DMS79 (cell line): ENCODE measurements at places on chromosomes 13 and 19.

DNA sequence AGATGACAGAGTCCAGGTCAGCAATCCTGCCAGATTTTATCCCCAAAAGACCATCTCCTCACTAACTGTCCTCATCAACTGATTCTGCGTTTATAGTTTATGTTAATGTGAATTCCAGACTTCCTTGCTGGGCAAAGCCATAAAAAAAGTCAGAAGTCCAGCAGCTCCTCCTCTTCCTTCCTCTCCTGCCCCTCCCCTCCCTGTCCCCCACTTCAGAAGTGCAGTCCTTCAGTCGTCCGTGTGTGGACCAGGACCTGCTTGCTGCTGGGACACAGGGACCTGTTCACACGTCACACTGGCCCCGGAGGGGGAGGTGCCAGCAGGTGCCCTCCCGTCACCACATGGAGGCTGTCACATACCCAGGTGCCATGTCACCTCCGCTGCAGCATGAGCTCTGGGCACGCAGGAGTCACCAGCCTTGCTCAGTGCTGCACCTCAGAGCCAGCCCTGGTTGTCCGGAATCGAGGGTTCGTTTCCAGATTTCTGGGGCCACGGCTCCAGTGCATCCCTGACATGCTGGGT, 4.0 kb upstream of the MCF2L start:
- no peak for DNase-seq

- peak; percentile 2 for DNase-seq
Observed at GRCh38 chr13:41111454-41111853, 21.1 kb downstream of the KBTBD6 start.

- no peak for DNase-seq
Observed at GRCh38 chr13:90105849-90106496, 1241.5 kb upstream of the MIR17HG start.

DNA sequence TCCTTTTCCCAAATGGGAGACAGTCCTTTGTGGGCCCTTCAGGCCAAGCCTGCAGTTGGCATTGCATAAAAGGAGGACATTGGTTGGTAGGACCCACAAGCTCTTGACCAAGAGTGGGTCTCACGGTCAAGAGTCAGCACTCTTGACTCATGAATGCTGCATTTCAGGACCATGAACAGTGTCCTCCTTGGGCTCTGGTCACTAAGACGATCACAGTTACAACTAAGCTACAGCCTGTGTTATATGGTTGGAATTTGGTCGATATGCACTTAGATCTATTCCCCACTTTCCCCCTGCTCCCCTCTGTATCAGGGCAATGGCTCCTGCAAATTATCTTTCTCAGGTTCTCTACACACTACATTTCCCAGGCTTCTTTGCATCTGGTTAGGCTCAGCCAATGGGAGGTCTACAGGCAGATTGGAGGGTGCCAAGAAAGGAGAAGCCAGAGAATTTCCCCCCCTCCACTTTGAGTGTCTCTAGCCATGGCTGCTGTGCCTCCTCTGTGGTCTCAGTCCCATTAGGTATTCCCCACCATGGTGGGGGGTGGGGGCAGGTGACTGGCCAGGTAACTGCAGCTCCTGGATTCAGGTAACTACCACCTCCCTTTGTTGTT, 3.1 kb upstream of the OLFM2 start:
- DNase-seq, result no peak

DNA sequence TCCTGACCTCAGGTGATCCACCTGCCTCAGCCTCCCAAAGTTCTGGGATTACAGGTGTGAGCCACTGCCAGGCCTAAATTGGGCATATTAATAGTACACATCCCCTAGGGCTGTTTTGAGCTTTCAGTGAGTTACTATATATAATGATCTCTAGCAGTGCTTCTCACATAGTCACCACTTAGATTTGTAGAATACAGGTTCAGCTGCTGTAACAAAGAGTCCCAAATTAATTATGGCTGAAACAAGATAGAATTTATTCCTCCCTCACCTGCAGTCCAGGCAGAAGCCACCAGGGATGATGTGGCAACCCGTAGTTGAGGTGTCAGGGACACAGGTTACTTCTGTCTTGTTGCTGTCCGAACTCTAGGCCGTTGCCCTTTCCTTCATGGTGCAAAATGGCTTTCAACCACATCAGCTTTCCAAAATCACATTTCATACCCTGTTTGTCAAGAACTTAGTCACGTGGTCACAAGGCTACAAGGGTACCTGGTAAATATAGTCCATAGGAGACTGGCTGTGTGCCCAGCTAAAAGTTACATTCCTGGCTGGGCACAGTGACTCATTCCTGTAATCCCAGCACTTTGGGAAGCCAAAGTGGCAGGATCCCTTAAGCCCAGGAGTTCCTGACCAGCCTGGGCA, 2.9 kb downstream of the PROSER3 start:
- no peak for DNase-seq

GRCh38 chr13:50847501-50847900, 4.0 kb upstream of the DLEU7 start:
- no peak for DNase-seq

DNA sequence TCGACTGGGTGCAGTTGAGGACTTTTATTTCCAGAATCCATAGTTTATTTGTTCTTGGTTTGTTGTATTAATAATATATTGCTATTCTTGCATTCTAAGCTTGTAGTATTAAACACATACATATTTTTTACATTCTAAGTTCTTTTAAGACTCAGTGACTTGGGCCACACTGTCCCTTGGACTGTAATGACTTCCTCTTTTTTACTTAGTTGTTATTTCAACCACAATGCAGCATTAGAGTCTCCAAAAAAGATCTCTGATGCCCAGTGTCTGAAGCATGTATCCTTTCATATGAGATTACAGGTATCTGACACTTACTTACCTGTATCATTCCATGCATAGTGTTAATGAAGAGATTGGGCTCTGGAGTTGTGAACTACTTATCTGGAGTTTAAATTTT, 864.9 kb upstream of the PCDH20 start:
- DNase-seq, result no peak

GRCh38 chr13:26967119-26968038, 204.2 kb downstream of the USP12 start:
- DNase-seq, result no peak

DNA sequence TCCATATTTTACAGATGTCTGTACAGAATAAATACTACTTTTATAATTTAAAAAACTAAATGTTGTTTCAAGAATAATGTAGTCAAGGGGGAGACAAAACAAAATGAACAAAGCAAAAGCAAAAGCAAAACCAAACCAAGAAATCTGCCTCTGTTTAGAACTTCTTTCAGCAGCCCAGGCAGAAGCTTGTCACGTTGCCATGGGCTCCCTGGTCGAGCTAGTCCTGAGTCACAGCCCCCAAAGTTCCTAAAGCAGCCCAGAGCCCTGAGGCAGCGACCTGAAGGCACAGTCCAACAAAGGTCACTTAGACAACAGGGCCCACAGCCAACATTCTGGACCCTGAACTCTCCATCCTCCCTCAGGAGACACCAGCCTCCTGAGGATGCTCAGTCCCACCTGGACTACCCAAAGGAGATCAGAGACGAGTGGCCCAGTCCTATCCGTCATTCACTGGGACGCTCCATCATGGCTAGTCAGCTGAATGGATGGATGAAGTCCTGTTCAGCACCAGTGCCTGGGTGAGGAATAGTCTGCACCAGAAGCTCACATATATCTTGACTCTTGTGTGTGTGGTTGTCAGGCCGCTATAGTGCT, 41.7 kb downstream of the SIAH3 start:
- DNase-seq, result no peak

DNA sequence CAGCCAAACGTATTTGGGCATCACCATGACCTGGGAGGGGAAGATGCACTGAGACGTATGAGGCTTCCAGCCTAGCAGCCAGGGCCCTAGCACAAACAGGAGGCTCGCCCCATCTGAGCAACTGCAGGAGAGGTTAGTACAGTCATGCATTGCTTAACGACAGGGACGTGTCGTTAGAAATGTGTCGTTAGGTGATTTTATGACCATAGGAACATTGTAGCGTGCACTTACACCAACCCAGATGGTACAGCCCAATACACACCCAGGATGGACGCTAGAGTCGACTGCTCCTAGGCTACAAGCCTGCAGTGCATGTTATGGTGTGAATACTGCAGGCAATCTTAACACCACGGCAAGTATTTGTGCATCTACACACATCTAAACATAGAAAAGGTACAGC, 9.3 kb downstream of the CD177 start:
- no peak for DNase-seq

DNA sequence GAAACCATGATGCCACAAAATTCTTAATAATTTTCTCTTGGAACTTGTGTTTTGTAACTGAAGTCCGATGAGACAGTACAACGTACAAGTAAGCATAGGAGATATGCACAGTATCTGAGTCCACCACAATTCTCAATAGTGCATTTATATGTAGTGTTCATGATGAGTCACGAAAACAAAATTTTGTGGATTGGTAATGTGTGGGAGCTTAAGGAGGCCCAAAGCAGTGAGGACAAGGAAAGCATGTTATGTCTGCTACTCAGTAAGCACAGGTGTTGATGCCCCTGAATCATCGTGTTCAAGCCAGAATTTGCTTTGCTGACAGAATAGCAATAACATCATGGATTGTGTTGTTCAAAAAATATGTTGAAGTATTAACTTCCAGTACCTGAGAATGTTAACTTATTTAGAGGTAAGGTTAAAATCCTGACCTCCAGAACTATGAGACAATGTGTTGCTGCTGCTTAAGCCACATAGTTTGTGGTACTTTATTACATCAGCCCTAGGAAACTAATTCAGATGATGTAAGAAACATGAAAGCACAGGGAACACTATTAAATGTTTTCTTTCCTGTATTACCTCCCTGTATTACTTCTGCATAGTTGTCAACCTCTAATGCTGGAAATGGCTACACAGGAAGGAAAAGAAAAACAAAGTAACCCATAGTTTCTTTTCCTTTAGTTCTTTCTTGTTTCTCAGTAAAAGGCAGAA, 201.3 kb downstream of the SLITRK6 start:
- no peak for DNase-seq

DNA sequence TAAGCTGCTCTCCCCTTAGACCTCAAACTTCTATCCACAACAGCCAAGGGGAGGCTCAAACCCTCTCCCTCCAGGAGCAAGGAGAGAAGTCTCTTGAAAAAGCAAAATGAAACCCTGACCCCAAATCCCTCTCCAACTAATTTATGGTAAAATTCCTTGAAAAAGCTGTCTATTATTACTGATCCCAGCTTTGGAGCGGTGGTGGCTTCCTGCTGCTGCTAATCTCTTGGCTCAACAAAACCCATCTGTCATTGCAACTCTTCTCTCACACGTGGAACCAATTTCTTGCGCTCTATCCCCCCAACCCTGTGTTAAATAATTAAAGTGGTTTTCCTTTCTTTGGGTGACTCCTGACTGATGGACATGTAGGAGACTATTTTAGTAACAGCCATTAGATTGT, 64.1 kb upstream of the OXGR1 start:
- no peak for DNase-seq

- DNase-seq, result no peak
Observed at GRCh38 chr13:110700641-110701040, 5.3 kb downstream of the CARS2 start.

- DNase-seq, result no peak
Observed at GRCh38 chr13:48144413-48145035, 49.6 kb upstream of the MED4 start.

DNA sequence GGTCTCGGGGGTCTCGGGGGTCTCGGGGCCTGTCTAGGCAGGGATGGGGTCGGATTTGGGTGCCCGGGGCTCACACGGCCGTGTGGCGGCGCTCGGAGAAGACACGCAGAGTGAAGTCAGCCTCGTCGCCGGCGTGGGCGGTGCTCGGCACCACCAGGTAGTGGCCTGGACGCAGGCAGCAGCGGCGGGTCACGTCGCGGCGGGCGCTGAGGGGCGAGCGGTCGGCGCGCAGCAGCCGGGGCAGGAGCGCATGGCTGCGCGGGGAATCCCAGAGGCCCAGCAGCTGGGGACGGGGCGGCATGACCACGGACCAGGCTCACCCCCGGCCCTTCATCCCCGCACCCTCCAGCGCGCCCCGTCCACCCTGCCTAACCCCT, 8.2 kb downstream of the CAPN12 start:
- no peak for DNase-seq

DNA sequence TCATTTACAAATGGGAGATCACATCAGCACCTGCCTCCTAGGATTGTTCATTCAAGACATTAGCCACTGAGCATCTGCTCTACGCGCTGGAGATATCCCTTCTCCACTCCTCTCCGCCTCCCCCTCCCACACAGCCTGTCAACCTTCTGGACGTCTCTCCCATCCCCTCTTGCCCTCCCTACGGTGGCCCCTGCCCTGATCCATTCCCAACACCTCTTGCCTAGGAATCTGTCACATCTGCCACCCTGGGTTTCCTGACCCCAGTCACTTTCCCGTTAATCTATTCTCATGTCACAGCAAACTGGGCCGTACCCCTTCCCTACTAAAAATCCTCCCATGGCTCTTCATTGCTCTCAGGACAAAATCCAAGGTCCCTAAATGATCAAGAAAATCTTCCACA, 10.3 kb downstream of the DYRK1B start:
- DNase-seq, result no peak

GRCh38 chr19:28631961-28632360, 581.0 kb downstream of the UQCRFS1 start:
- no peak for DNase-seq

- DNase-seq, result peak; percentile 19
Observed at GRCh38 chr19:50705422-50706019, 14.1 kb downstream of the SHANK1 start.

DNA sequence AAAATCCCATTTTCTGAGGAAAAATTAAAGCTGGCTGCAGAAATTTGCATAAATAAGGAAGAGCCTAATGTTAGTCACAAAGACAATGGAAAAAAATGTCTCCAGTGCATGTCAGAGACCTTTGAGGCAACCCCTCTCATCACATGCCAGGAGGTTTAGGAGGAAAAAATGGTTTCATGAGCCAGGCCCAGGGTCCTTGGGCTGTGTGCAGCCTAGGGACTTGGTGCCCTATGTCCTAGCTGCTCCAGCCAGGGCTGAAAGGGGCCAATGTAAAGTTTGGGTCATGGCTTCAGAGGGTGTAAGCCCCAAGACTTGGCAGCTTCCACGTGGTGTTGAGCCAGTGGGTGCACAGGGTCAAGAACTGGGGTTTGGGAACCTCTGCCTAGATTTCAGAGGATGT, 1252.6 kb downstream of the PCDH9 start:
- no peak for DNase-seq

DNA sequence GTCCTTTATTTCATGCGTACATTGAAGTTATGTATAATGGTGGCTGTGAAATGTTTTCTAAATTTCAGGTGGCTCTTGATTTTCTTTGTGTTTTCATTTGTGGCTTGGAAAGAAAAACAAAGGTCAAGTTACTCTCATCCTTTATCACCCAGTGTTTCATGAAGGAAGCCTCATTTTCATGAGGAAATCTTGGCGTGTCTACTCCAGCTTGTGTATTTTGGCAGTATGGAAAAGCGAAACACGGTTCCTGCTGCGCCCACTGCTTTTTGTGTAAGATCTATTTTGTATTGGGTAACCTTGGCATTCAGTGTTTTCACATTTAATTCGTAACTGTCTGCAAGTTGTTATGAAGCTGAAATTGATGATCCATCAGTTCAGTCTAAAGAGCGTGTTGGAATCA, 147.0 kb upstream of the RNF113B start:
- DNase-seq, result no peak

- no peak for DNase-seq
Observed at GRCh38 chr19:45218911-45219743, 26.1 kb downstream of the EXOC3L2 start.
